Activated naive CD8-positive, alpha-beta T cell treated with anti-CD3 and anti-CD28 coated beads for 36 hours (primary cell): ENCODE measurements at places on chromosomes 5 and 9. TPM values are rescaled to one million over a fixed set of nuclear protein-coding genes. Genes with fewer than 3 reads are reported as not detected.

The MARCOL gene
- not detected for total RNA-seq

The IL4 gene
- total RNA-seq, result not detected

The EMB gene
- total RNA-seq, result 59.5 TPM

The TMEM203 gene
- 37.9 TPM for total RNA-seq

The ANKRD31 gene
- total RNA-seq, result 0.99 TPM

The CCDC180 gene
- 1.3 TPM for total RNA-seq

The FAM153A gene
- total RNA-seq, result 27.0 TPM

The PCDHGA1 gene
- total RNA-seq, result not detected

The ZNF354B gene
- total RNA-seq, result 9.4 TPM

The GHR gene
- total RNA-seq, result not detected

The C9orf50 gene
- total RNA-seq, result not detected

The C9orf85 gene
- total RNA-seq, result 13.2 TPM

The PCDHB12 gene
- not detected for total RNA-seq

The RBM18 gene
- 35.5 TPM for total RNA-seq

The PCDHA13 gene
- total RNA-seq, result not detected

The IL3 gene
- total RNA-seq, result 0.49 TPM

The TMEM171 gene
- not detected for total RNA-seq

The TMEM232 gene
- total RNA-seq, result 1.2 TPM
